Activated T-helper 9 cell treated with anti-CD3 and anti-CD28 coated beads, Interleukin-2, amount 50 U/mL, for 16 hours (primary cell): ENCODE measurements at places on chromosomes 6 and 20.

- no peak for DNase-seq
Measured at GRCh38 chr6:73586416-73586974, 65.7 kb upstream of the EEF1A1 start.

DNA sequence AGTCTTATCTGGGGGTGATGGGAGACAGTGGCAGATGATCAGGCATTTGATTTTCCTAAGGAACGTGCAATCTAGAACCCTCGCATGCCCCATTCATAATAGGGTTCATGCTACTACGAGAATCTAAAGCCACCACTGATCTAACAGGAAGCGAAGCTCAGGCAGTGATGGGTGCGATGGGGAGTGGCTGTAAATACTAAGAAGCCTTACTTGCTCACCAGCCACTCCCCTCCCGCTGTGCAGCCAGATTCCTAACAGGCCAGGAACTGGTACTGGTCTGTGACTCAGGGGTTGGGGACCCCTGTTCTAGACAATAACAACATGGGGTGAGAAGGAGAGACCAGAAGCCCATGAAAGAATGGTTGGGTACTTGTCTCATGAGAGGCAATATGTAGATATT lies 4.5 kb downstream of the TREML4 start:
- DNase-seq, result no peak

DNA sequence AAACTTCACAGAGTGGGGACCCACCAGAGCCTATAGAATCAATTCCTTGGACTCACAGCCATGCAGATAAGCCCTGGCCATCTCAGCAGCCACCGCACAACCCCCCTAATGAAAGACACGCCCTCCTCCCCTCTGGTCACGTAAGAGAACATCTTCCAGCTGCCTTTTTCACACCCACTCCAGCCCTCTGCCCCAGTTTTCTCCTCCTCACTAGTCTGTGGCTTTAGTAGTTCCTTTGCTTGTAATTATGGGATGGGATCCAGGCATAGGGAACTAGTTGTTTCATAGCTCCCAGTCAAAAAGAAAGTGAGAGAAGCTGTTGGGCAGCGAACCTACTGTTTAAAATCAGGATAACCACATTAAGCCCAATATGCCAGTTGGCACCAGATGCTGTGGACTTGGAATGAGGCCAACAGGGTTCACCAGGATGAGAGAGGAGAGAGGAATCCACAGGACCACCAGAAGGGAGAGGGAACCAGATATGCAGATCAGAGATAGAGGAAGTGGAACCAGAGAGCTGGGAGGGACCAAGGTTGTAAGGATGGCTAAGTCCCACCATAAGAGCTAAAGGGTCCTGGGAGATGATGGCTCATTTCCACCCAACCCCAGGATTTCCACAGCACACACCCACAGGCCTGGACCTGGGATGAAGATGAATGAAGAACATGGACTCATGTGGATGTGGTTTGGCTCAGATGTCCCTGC lies 9.0 kb upstream of the BTN3A1 start:
- DNase-seq, result no peak

- no peak for DNase-seq
Measured at GRCh38 chr6:156848533-156848932, 71.4 kb downstream of the ARID1B start.

DNA sequence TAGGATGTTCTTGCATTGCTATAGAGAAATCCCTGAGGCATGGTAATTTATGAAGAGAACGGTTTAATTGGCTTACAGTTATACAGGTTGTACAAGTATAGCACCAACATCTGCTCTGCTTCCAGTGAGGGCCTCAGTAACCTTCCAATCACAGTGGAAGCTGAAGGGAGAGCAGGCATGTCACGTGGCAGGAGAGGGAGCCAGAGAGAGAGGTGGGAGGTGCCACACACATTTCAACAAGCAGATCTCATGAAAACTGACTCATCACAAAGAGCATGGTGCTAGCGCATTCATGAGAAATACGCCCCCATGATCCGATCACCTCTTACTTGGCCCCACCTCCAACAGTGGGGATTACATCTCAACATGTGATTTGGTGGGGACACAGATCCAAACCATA lies 871.2 kb downstream of the TFAP2A start:
- DNase-seq, result no peak

- no peak for DNase-seq
Measured at GRCh38 chr20:56347628-56348304, 11.0 kb upstream of the FAM210B start.

- no peak for DNase-seq
Measured at GRCh38 chr6:154080461-154081189, 41.6 kb downstream of the OPRM1 start.

- DNase-seq, result no peak
Measured at GRCh38 chr20:45303586-45304463, 2.8 kb upstream of the RBPJL start.

DNA sequence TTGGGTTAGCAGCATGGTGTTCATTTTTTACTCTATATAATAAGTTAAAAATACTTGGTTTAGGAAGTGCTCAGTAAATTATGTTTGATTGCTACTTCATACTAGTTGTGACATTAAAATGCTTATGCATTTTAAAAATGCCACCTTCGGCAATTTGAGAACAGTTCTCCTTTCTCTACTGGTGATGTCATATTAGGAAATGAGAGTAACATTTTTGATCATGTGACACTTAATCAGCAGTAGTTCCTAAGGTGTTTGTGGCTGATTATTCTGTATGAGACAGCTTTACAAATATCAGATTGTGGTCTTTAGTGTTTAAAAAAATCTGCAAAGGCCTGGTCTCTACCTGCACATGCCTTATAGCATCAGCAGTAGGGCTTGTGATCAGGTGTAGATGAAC lies 4.4 kb downstream of the GZF1 start:
- no peak for DNase-seq

GRCh38 chr20:1171461-1172093 lies 13.2 kb downstream of the TMEM74B start:
- no peak for DNase-seq

DNA sequence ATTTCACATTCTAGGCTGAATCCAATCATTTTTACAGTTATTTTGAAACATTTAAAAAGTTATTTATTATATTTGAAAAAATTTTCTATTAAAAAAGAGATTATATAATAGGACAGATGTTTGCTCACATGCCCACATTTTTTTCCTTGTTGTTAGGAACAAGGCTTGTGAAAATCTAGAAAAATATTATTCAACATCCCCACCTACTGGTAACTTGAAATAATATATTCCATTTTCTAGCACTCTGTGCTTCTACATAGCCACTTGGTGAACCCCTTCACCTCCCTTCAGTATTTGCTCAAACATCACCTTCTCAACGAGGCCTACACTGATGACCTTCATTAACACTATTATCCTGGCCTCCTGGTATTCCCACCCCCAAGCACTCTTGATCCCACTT lies 18.3 kb upstream of the GPRC6A start:
- DNase-seq, result no peak

DNA sequence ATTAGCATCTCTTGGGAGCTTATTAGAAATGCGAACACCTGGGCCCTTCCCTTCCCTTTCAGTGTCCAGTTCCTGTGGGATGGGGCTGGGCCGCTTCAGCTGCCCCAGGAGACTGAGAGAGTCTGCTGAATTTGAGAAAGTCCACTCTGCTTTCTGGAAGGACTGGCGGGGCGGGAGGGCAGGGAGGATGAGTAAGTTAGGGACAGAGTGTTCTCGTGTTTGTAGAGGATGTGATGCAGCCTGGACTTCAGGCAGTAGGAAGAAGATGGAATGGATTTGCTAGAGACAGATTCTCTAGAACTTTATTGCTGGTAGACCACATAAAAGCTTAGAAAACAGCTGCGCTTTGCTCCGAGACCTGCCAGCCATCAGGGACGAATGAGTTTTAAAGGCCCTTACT lies 1.1 kb upstream of the TULP4 start:
- DNase-seq, result no peak

DNA sequence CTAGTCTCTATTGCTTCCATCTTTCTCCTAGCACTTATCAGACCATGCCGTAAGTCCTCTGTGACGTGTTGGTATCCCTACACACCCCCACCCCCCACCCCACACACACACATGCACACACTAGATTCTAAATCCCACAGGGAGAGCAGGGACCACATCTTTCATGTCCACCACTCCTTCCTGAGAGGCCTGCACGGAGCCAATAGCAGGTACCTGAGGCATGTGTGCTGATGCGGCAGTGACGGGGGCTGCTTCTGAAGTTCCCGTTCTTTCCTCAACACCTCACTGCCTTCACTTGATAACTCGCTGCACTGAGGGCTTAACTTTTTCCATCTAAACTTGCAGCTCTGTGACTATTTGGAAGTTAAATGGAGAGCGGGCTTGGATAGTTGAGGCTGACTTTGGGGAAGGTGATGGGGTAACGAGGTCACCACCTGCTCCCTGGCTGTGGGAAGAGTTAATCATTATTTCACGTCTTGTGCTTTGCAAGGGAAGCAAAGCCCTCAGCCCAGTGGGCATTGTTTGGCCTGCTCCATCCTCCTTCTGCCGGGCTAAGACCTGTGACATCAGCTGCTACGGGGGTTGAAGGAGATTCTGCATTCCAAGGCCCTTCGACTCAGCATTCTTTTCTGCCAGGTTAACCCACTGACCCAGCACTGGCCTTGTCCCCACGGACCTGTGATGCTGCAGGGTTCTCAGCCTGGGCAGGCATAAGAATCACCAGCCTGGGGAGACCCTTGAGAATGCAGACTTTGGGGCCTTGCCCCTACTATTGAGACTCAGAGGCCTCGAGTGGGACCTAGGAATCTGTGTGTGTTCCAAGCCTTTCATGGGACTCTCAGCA lies 187.8 kb downstream of the ANKRD60 start:
- DNase-seq, result no peak

GRCh38 chr20:44750081-44750805 lies 4.6 kb downstream of the KCNK15 start:
- DNase-seq, result no peak

DNA sequence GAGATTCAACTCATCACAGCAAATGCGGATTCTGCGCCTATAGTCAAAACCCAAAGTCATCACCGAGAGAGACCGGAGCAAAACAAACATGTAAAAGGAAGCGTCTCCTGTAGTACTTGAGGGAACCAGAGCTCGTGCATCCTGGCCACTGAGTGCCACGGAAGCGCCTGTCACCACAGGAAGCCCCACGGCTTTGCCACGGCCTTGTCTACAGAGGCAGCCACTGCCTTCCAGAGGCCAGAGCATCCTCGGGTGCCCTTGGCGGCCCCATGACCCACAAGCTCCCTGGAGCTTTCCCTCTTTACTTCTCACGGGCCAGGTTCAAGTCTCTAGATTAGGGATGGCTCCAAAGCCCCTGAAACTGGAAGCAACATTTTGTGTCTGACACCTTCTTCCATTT lies 7.5 kb downstream of the TCFL5 start:
- no peak for DNase-seq

- no peak for DNase-seq
Measured at GRCh38 chr20:11222243-11222642, 548.4 kb upstream of the JAG1 start.

- DNase-seq, result no peak
Measured at GRCh38 chr20:10532361-10532760, 97.3 kb downstream of the SLX4IP start.

DNA sequence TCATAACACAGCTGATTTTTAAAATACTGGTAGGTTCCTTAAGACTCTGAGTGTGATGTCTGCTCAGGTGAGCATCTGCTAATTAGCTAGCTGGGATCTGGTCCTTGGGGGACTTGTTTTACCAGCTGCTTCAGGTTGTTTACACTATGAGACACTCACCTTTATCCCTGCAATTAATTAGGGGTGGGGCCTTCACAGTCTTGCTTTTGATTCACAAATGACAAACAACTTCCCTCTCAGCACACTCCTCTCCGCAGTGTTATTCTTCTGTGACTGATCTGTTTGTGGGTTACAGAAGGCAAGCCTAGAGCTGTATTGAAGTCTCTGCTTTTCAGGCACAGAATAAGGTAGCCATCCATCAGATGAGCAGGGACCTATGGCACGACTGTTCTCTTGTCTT lies 62.0 kb upstream of the CD83 start:
- no peak for DNase-seq

GRCh38 chr20:2899243-2899642 lies 26.0 kb downstream of the PTPRA start:
- DNase-seq, result no peak

DNA sequence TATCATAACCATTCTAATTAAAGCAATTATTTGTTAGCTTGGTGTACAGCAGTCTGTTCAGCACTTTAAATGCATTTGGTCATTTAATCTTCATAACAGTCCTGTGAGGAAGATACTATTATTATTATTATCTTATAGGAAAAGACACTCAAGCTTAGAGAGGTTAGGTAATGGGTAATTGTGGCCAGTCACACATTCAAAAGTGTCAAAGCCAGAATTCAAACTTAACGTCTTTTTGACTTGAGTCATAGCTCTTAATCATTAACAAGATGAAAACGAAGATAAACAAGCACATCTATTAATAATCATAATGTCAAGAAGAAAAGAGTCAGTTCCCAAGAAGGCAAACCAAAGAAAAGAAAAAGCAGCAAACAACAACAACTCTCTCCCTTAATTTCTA lies 251.0 kb downstream of the SYNE1 start:
- no peak for DNase-seq

GRCh38 chr6:40955178-40955545 lies 83.9 kb downstream of the UNC5CL start:
- no peak for DNase-seq

GRCh38 chr20:62755817-62756724 lies 40.2 kb upstream of the MRGBP start:
- no peak for DNase-seq

DNA sequence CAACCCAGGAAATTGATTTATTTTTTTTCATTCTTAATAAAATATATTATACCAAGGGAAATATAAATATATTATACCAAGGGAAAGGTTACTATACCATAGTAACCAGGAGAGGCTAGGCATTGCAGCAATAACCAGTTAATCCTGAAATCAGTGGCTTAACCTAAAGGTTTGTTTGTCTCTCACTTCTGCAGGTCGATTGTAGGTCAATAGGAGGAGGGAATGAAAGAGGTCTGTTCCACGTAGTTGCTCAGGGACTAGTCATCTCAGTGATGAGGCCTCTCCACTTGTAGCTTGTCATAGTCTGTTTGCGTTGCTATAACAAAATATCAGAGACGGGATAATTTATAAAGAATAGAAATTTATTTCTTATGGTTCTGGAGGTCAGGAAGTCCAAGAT lies 168.0 kb downstream of the GJA1 start:
- DNase-seq, result no peak

DNA sequence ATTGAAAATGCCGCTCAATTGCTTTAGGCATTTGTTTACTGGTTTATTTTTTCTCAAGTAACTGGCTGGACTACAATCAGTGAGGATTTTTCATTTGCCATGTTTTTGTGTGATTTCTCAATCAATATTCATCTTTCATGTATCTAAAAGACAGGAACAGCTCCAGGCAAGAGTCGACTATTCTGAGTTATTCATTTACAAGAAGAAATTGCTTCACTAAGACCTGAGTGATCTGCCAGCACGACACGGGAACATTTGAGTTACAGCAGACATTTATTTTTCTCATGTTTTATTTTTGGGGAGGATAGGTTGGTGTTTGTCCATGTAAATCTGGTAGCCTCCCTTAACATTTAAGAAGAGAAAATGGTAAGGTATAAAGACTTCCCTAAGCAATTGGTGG lies 124.1 kb downstream of the CBLN4 start:
- no peak for DNase-seq

GRCh38 chr6:169789146-169789943 lies 37.9 kb downstream of the ERMARD start:
- DNase-seq, result no peak

- DNase-seq, result no peak
Measured at GRCh38 chr20:5173751-5174150, 46.9 kb downstream of the CDS2 start.
